Esophagus mucosa (tissue), 1 donor: ENCODE measurements at places on chromosomes 1 and 21.

DNA sequence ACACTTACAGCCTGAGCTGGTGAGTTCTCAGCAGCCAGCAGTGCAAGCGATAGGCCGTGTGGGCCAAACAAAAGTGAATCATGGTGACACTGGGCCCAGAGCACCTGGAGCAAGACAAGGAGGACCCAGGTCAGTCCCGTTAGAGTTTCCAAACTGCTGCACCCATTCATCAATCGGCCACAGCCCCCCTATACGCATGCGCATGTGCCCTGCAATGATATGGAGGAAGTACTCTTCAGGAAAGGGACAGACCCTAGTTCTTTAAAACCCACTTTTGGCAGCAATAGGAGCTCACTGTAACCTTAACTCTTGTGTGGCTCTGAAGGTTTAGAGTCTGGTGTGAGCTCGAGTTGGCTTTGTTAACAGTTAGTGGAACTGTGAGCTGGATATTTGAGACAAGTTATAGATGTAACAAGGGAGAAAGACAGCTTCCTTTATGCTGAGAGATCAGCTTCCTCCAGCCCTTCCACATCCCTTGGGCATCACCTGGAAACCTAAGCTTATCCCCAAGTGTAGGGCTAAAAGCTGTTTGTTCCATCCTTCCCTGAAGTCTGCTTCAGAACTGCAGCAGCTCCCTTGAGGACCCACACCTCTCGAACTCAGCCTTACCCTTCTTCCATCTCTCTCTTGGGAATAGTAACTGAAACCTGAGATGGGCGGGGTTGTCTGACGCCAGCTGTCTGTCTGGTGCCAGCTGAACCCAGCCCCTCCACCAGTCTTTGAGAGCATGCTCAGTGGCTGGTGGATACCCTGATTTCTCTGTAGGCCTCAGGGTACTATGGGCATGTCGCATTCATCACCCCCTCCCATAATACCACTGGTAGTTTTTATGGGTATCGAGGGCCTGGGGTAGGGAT is 17.7 kb downstream of the NMNAT1 start:
- ATAC-seq, result no peak

- no peak for ATAC-seq
Observed at GRCh38 chr1:42747125-42747524, 7.1 kb upstream of the CLDN19 start.

- no peak for ATAC-seq
Observed at GRCh38 chr1:99784809-99785255, 18.4 kb upstream of the FRRS1 start.

DNA sequence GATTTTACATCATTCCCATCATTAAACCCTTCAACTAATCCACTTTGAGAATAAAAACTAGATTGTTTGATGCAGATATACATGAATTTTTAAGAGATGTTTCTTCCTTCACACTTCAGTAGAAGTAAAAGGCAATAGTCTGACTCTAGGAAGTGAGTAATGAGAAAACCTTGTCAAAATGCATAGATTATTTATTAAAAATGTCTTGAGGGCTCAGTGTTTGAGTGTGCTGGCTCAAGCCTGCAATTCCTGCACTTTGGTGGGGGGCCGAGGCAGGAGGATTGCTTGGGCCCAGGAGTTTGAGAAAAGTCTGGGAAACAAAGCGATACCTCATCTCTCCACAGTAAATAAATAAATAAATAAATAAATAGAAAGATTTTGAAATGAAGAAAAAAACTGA is 177.1 kb downstream of the NEGR1 start:
- no peak for ATAC-seq

DNA sequence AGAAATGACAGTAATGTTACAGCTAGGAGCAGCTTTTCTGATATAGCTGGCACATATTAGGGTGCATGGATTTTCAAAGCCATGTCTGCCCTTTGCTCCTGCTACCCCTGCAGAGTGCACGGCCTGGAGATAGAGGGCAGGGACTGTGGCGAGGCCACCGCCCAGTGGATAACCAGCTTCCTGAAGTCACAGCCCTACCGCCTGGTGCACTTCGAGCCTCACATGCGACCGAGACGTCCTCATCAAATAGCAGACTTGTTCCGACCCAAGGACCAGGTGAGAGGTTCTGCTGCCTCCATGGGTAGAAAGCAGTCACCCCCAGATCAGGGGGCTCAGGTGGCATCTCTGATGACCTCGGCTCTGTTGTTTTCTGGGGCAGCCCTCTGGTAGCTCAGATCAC is 9.8 kb downstream of the MTARC1 start:
- ATAC-seq, result no peak

GRCh38 chr1:91737650-91738049 is 148.3 kb downstream of the TGFBR3 start:
- no peak for ATAC-seq
